ENCODE measurements at places on chromosomes 4 and X. TPM values are rescaled to one million over a fixed set of nuclear protein-coding genes. Genes with fewer than 3 reads are reported as not detected.
A peak's percentile ranks its signal among the peaks of the same experiment; 100 is the strongest.

STBD1 gene
- total RNA-seq: 0.14 TPM

USP17L22 gene
- total RNA-seq: not detected

MID2 gene
- 10.1 TPM for total RNA-seq

MAGEA11 gene
- not detected for total RNA-seq

UGT2B15 gene
- total RNA-seq: not detected

PABPC1L2B gene
- total RNA-seq: not detected

SLC4A4 gene
- not detected for total RNA-seq

ARMCX5 gene
- 13.3 TPM for total RNA-seq

GPAT3 gene
- 1.3 TPM for total RNA-seq

- H3K36me3 ChIP-seq: no peaks in the 10 kb centered on the region
- H3K27ac ChIP-seq: no peak overlapping the region
- H3K4me3 ChIP-seq: no peak overlapping the region
These were observed 8.2 kb upstream of the ABCG2 start for GRCh38 chr4:88166608-88167007.

DNA sequence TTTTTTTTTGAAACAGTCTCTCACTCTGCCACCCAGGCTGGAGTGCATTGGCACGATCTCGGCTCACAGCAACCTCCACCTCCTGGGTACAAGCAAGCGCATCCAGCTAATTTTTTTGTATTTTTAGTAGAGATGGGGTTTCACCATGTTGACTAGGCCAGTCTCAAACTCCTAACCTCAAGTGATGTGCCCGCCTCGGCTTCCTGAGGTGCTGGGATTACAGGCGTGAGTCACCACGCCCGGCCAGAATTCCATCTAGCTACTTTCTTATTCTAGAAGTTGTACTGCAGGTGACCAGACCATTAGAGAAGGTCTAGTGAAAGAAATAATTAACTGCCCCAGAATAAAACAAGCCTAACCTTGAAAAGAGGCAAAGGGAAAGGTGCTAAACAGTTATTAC is 2.3 kb downstream of the LRBA start:
- DNase-seq: peak; percentile 42
- H3K4me3 ChIP-seq: peak overlapping the region; percentile 90
- H3K4me1 ChIP-seq: peaks cover 24% of the 10 kb centered on the region
- no peaks in the 10 kb centered on the region for H3K27me3 ChIP-seq

GRCh38 chr4:98771959-98772632 is 113.7 kb upstream of the TSPAN5 start:
- no peaks in the 10 kb centered on the region for H3K27me3 ChIP-seq
- DNase-seq: no peak
- H3K4me3 ChIP-seq: no peak overlapping the region
- H3K27ac ChIP-seq: no peak overlapping the region
- no peaks in the 10 kb centered on the region for H3K36me3 ChIP-seq

DNA sequence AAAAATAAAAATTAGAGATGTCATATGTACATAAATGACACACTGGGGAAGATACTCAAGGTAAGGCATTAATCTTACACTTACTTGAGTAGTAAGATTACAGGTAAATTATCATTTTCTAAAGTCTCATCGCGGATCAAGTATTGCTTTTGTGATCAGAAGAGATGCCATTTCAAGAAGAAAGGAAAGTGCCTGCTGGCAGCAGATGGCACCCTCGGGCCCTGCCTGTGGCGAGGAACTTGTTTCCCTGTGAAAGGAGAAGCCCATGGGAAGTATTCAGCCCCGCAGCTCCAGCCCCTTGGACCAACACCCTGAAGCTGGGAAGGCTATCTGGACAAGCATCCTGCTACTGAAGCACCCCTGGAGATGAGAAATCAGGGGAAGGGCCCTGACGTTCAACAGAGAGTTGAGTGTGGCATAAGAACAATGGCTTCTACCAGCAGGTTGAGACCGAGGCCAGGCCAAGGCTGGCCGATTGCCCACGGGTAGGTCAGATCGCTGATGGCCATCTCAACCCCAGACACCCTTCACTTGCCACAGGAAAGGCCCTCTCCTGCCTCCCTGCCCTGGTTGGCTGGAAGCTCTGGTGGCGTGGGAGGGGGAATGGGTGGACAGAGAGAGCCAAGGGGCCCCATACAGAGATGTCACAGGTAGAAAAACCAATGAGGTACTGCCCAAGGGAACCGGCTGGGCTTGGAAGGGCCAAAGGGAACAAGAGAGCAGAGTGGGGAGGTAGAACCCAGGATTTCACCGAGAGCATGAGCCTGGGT is 18.8 kb upstream of the MXD4 start:
- H3K27me3 ChIP-seq: no peaks in the 10 kb centered on the region
- H3K27ac ChIP-seq: peak overlapping the region; percentile 82
- peaks cover 34% of the 10 kb centered on the region for H3K4me1 ChIP-seq
- no peaks in the 10 kb centered on the region for H3K36me3 ChIP-seq

- peaks cover 12% of the 10 kb centered on the region for H3K4me1 ChIP-seq
- H3K4me3 ChIP-seq: no peak overlapping the region
- no peak overlapping the region for H3K27ac ChIP-seq
- H3K27me3 ChIP-seq: peaks cover 24% of the 10 kb centered on the region
These were observed 77.2 kb upstream of the DHRSX start for GRCh38 chrX:2577844-2578466.

GRCh38 chrX:24019448-24019847 is 7.5 kb downstream of the KLHL15 start:
- H3K36me3 ChIP-seq: peaks cover 25% of the 10 kb centered on the region
- H3K27ac ChIP-seq: no peak overlapping the region
- no peaks in the 10 kb centered on the region for H3K27me3 ChIP-seq

- H3K4me1 ChIP-seq: no peaks in the 10 kb centered on the region
- no peak for DNase-seq
- no peak overlapping the region for H3K4me3 ChIP-seq
- no peak overlapping the region for H3K27ac ChIP-seq
- peaks cover 5% of the 10 kb centered on the region for H3K27me3 ChIP-seq
These were observed 12.8 kb upstream of the SAP30 start for GRCh38 chr4:173357939-173358338.

DNA sequence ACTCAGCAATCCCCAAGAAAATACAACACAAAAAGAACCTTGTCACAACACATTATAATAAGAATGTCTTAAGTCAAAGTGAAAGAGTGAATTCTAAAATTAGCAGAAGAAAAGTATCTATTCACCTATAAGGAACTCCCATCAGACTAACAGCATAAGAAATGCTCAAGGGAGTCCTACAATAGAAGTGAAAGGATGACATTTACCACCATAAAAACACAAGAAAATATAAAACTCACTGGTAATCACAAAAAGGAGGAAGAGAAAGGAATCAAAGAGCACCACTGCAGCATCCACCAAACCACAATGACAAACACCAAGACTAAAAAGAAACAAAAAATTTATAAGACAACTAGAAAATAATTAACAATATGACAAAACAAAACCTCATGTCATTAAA is 257.0 kb upstream of the AGTR2 start:
- DNase-seq: no peak
- H3K27me3 ChIP-seq: no peaks in the 10 kb centered on the region
- H3K27ac ChIP-seq: no peak overlapping the region
- H3K36me3 ChIP-seq: no peaks in the 10 kb centered on the region

DNA sequence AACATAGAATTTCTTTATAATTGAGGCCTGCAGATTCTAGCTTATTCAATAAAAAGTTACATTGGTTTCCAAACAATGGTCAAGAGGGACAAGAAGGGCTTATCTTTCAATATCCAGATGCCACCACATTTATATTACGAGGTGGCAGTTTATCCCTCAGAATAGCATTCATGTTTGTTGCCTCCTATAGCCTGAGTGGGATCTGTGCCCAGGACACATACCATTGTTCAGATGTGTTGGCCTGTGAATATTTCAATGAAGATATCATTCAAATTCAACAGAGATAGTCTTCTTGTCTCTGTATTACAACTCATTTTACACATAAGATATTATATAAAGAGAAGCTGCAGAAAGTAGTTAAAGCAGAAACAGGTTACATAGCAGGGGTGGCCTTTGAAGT is 20.5 kb downstream of the GLRB start:
- H3K4me1 ChIP-seq: no peaks in the 10 kb centered on the region
- no peak overlapping the region for H3K27ac ChIP-seq
- no peak for DNase-seq
- no peak overlapping the region for H3K4me3 ChIP-seq
- no peaks in the 10 kb centered on the region for H3K36me3 ChIP-seq

GRCh38 chrX:110786486-110786885 is 9.1 kb downstream of the CHRDL1 start:
- H3K27ac ChIP-seq: no peak overlapping the region
- no peak overlapping the region for H3K4me3 ChIP-seq
- no peaks in the 10 kb centered on the region for H3K36me3 ChIP-seq
- H3K27me3 ChIP-seq: no peaks in the 10 kb centered on the region
- no peak for DNase-seq

DNA sequence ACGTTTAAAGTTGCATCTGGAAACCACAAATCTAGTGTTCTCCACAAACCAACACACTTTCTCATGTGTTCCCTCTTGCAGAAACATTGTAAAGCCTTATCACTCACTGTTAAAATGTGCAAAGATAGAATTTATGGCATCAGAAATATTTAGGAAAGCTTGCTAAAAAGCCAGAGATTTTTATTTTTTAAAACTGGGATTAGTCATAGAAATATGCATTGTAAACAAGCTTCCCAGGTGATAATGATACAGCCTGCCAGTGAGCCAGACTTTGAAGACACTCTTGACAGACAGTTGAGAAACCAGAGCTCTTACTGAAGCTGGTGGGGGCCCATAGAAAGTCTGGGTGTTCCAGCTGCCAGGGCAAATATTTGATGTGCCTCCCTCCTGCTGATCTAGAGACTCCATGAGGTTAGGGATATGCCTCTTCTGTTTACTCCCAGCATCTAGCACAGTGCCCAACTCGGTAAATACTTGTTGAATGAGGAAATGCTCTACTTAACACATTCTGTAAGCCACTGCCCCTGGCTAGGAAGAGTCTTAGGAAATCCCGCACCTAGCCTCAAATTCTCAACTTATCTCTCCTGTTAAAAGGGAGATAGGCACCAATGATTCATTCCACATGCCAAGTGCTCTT is 179.0 kb upstream of the RASGEF1B start:
- H3K27me3 ChIP-seq: no peaks in the 10 kb centered on the region
- no peaks in the 10 kb centered on the region for H3K36me3 ChIP-seq
- H3K27ac ChIP-seq: peak overlapping the region; percentile 76
- H3K4me3 ChIP-seq: no peak overlapping the region
- H3K4me1 ChIP-seq: peaks cover 63% of the 10 kb centered on the region

DNA sequence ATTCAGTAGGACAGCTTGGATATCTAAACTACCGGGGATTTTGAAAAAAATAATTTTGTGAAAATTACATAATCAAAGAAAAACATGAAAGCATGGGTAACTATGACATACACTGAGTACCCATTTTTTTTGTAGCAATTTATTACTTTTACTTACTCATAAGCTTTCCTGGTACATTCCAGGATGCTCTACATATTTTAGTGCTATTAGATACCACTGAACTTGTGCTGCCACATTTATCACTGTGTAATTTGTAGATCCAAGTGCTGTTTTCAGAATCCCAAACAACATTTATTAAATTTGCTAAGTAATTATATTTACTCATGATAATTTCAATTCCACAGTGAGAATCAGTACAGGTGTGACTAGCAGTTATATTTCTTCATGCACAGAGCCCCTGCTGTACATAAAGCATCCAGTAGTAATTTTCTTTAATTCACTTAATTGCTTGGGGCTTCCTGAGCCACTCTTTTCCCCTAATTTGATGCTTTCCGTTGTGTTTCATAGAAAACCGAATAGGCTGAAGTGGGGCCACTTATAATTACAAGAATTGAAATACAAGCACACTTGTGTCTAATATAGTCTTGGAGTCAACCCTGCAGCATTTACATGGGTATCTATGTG is 2254.4 kb downstream of the ARAP2 start:
- H3K36me3 ChIP-seq: no peaks in the 10 kb centered on the region
- no peak for DNase-seq
- H3K4me3 ChIP-seq: no peak overlapping the region
- no peaks in the 10 kb centered on the region for H3K27me3 ChIP-seq

DNA sequence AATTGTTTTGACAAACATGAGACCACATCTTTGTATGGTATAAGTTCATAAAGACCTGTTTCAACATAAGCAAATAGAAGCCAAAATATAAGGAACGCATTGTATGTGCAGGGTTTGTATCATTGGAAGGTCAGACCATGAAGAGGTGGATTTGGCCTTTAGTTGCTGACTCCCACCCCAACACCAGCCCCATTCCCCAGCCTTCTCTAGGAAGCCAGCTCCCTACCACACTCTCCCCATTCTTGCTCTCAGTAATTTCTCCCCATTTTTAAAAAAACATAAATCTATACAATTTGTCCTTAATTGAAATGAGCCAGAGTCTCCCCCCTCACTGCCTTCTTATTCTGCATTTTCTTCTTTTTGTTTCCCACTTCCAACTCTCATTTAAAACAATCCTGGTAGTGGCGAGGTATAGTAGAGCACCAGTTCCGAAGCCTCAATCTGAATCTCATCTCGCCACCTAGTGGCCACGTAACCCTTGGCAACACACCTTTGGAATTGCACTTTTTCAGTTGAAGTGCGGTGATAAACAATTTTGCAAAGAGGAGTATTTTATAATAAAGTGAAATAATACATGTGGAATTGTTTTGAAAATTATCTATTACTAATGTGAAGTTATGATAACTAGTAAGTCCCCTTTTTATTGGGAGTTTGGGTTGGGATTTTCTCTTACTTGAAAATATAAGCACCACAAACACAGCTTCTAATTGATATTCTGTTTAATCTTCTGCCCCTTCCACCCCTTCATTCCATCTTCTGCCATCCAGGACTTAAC is 126.6 kb downstream of the ASB9 start:
- no peak overlapping the region for H3K27ac ChIP-seq
- H3K4me3 ChIP-seq: no peak overlapping the region
- no peaks in the 10 kb centered on the region for H3K27me3 ChIP-seq
- peak; percentile 70 for DNase-seq
- H3K36me3 ChIP-seq: no peaks in the 10 kb centered on the region
- peaks cover 13% of the 10 kb centered on the region for H3K4me1 ChIP-seq

DNA sequence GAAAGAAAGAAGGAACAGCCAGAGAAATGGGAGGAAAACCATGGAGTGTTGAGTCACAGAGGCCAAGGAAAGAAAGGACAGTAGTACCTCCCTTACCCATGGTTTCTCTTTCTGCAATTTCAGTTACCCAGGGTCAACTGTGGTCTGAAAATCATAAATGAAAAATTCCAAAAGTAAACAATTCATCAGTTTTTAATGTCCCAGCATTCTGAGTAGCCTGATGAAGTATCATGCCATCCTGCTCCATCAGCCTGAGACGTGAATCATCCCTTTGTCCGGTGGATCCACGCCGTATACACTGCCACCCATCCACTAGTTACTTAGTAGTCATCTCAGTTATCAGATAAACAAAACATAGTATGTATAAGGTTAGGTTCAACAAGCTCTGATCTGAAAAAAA is 114.2 kb downstream of the COMMD8 start:
- H3K27me3 ChIP-seq: peaks cover 13% of the 10 kb centered on the region
- no peak overlapping the region for H3K4me3 ChIP-seq
- DNase-seq: no peak
- H3K4me1 ChIP-seq: no peaks in the 10 kb centered on the region
